ENCODE measurements at places on chromosomes 11 and 22. TPM values are rescaled to one million over a fixed set of nuclear protein-coding genes. Genes with fewer than 3 reads are reported as not detected.

The YPEL4 gene
- total RNA-seq, result 0.44 TPM

GRCh38 chr11:130435671-130436070, 7.3 kb upstream of the ADAMTS8 start:
- DNase-seq, result no peak

DNA sequence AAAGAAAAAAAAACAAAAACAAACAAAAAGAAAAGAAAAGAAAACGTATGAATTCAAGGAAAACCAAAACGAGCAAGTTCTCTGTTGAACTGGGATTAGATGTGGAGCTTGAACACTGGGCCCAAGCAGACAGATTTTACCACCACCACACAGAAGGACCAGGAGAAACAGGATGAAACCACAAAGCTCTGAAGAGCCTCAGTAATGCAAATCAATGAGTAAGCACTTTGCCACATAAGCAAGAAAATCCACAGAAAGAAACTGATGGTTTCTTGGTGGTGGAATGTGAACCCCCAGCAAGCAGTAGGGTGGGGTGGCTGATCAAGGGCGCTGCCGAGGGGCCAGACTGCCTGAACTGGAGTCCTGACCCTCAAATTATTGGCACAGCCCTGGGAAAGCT, 50.9 kb upstream of the NFRKB start:
- DNase-seq, result no peak

GRCh38 chr11:20559523-20560300, 39.7 kb upstream of the SLC6A5 start:
- DNase-seq, result no peak

GRCh38 chr22:44924710-44925109, 85.1 kb downstream of the PHF21B start:
- DNase-seq, result no peak

Data from colonic mucosa (tissue), 4 donors.